ENCODE measurements at places on chromosomes 16 and 17. TPM values are rescaled to one million over a fixed set of nuclear protein-coding genes. Genes with fewer than 3 reads are reported as not detected.

- peaks cover 45% of the 10 kb centered on the region for H3K4me1 ChIP-seq
- no peaks in the 10 kb centered on the region for H3K27me3 ChIP-seq
- no peaks in the 10 kb centered on the region for H3K36me3 ChIP-seq
- no peak overlapping the region for H3K4me3 ChIP-seq
- peak; percentile 94 for DNase-seq
- no peak overlapping the region for H3K27ac ChIP-seq
These were observed 2.1 kb downstream of the ACE start for GRCh38 chr17:63478814-63479494.

- H3K27me3 ChIP-seq: peaks cover 25% of the 10 kb centered on the region
- H3K4me1 ChIP-seq: no peaks in the 10 kb centered on the region
- H3K36me3 ChIP-seq: no peaks in the 10 kb centered on the region
- DNase-seq: no peak
- H3K4me3 ChIP-seq: no peak within 1 kb of the TSS
These were observed at the start of gene RNF222 for GRCh38 chr17:8397636-8398035. RNF222 (minus strand) TSS chr17:8397827; CDS start chr17:8393461, 4,366 bp downstream.

- H3K36me3 ChIP-seq: no peaks in the 10 kb centered on the region
- H3K27ac ChIP-seq: no peak overlapping the region
- peaks cover 27% of the 10 kb centered on the region for H3K4me1 ChIP-seq
- H3K27me3 ChIP-seq: no peaks in the 10 kb centered on the region
These were observed 52.8 kb downstream of the CDH11 start for GRCh38 chr16:65069065-65069464.

DNA sequence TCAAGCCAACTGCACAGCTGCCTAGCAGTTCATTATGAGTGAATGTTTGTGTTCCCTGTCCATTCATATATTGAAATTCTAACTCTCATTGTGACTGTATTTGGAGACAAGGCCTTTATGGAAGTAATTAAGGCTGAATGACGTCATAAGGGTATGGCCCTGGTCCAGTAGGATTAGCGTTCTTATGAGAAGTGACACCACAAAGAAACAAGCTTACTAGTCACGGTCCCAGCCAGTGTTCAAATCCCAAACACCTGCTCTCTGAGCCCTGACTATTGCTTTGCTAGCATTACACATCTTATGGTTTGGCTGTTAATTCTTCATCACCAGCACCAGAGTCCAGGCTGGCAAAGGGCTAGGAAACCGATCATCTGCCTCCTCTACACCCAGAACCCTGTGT is 2.2 kb downstream of the ZNF668 start:
- H3K4me1 ChIP-seq: peaks cover 39% of the 10 kb centered on the region
- no peaks in the 10 kb centered on the region for H3K27me3 ChIP-seq
- peak overlapping the region; percentile 99 for H3K27ac ChIP-seq
- peaks cover 8% of the 10 kb centered on the region for H3K36me3 ChIP-seq
- DNase-seq: no peak
- peak overlapping the region; percentile 97 for H3K4me3 ChIP-seq

GRCh38 chr16:86395477-86395876 is 114.8 kb upstream of the FOXF1 start:
- H3K27me3 ChIP-seq: no peaks in the 10 kb centered on the region
- DNase-seq: no peak
- peak overlapping the region; percentile 83 for H3K27ac ChIP-seq
- H3K4me1 ChIP-seq: peaks cover 16% of the 10 kb centered on the region
- H3K36me3 ChIP-seq: no peaks in the 10 kb centered on the region

GRCh38 chr17:55629995-55630394 is 92.7 kb downstream of the TMEM100 start:
- no peaks in the 10 kb centered on the region for H3K4me1 ChIP-seq
- no peaks in the 10 kb centered on the region for H3K27me3 ChIP-seq
- H3K4me3 ChIP-seq: no peak overlapping the region
- no peaks in the 10 kb centered on the region for H3K36me3 ChIP-seq
- no peak overlapping the region for H3K27ac ChIP-seq
- no peak for DNase-seq

DNA sequence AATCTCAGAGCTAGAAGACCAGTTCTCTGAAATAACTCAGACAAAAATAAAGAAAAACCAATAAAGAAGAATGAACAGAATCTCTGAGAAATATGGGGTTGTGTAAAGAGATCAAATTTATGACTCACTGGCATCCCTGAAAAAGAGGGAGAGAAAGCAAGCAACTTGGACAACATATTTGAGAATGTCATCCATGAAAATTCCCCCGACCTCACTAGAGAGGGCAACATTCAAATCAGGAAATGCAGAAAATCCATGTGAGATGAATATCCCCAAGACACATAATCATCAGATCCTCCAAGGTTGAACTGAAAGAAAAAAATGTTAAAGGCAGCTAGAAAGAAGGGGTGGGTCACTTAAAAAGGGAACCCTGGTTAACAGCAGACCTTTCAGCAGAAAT is 32.1 kb downstream of the TANC2 start:
- no peak overlapping the region for H3K4me3 ChIP-seq
- no peak for DNase-seq
- no peaks in the 10 kb centered on the region for H3K36me3 ChIP-seq
- H3K27ac ChIP-seq: no peak overlapping the region
- H3K27me3 ChIP-seq: no peaks in the 10 kb centered on the region
- no peaks in the 10 kb centered on the region for H3K4me1 ChIP-seq

DNA sequence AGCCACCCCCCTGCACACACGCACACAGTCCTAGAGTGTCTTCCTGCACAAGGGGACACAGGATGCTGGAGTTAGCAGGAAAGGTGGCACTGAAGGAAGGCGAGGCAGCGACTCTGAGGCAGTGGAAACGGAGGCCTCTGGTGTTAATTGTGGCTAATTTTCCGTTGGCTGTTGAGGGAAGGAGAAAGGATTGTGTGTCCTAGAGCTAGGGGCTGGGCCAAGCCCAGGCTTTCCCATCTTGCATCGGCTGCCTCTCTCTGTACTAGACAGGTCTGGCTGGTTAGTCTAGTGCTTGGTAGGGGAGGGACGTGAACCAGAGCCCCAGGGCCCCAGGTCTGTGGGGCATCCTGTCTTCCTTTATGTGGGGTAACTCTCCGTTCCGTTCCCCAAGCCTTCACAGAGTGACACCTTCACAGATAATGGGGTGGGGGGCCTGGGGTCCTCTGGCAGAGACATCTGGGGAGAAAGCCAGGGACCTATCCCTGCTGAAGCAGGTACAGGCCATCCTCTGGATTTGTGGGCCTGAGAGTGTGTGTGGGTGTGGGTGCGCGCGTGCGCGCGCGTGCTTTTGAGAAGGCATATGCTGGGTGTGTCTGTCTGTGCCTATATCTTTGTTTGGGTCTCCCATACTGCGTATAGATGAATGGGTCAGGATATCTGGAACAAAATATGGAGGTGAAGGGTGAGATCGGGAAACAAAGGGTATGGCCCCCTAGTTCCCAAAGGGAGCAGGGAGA is at the start of gene CHD3:
TSS of gene CHD3 (plus strand) at position 606 of the 737 bp plus-strand sequence. CDS start 212 bp downstream, outside the sequence.
- peak within 1 kb of the TSS; percentile 98 for H3K27ac ChIP-seq
- H3K36me3 ChIP-seq: peaks cover 35% of the 10 kb centered on the region
- H3K27me3 ChIP-seq: no peaks in the 10 kb centered on the region

Gene TEX14
- not detected for total RNA-seq

Gene CNGB1
- total RNA-seq: not detected

Gene CSNK1D
- total RNA-seq: 140 TPM

Gene TBC1D3
- total RNA-seq: not detected

Gene ZG16B
- not detected for total RNA-seq

Gene TBC1D28
- not detected for total RNA-seq
